Urothelium cell line (cell line): ENCODE measurements at places on chromosomes 12 and 14.

DNA sequence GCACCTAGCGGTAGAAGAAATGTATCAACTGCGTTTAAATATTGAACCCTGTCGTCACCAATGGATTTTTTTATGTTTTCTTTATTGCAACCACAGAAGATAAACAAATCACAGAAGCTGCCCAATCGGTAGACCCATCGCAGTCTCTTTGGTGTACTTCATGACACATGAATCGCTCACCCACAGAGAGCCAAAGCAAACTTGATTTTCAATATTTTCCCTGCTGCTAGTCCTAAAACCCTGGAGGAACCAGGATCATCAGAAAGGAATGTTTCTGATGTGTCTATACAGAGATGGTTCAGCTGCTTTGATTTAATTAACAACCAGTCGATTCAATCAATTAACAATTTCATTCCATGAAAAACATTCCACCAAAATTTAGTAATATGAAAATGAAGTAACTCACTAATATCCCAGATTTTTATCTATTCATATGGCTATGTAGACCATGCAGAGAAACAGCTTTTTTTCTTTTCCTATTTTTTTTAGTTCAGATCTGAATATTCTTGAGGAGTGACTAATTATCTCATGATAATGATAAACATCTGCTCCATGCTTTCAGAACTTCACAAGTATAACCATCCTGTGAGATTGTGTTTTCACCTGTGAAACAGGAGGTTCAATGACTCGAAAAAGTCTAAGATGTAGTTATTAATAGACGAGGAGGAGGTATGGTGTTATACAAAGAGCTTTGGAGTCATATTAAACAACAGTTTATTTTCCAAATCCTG is 46.1 kb downstream of the DIO2 start:
- no peak for DNase-seq

- no peak for DNase-seq
These were observed 13.8 kb downstream of the RCOR1 start for GRCh38 chr14:102606296-102606695.

DNA sequence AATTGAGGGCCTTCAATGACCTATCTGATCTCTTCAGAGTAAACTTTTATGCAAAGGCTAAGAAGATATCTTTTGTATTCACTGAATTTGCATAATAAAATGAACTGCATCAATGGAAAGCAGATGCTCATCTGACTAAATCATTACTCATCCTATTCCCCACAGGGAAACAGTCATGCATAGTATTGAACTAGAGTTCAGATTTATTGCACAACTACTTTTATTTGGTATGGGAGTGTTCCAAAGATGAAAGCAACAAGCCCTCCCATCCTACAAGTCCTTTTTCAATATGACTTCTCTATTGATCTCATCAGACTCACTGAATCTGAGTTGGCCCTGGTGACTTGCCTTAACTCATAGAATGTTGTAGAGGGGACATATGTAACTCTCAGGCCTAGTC is 159.8 kb downstream of the KITLG start:
- no peak for DNase-seq

GRCh38 chr12:100484183-100484886 is 10.7 kb downstream of the NR1H4 start:
- no peak for DNase-seq

DNA sequence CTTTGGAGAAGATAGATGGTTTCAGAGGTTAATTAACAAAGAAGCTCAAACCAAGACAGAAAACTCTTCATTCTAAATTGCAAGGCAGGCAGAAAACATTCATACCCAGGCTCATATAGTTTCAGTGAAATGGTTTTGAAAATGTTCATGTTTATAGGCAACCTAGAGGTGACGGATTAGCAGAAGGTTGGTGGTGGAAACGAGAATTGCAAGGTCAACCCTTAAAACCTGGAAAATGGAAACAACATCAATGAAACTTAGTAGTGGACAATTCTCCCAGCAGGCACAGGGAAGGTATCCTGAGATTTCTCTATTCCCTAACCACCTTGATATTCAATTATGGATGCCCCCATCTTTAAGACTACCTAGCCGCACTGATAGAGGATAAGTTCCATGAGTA is 965 bp downstream of the CD163 start:
- no peak for DNase-seq

DNA sequence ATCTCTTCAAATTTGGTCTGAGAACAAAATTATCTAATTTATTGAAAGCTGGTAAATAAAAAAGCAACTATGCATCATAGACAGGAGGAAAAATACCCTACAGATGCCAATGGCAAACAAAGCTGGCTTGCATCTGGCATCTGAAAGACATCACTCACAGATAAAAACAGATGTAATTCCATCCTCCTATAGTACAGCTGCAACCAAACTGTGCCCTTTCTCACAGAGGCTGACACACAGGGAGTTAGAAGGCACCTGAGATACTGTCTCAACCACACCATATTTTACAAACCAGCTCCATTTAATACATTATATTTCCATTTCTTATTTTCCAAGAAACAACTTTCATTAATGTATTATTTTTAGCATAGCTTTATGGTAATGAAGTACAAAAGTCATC is 39.4 kb downstream of the DUSP16 start:
- no peak for DNase-seq

GRCh38 chr12:52790427-52791270 is 5.3 kb downstream of the KRT3 start:
- no peak for DNase-seq

- no peak for DNase-seq
These were observed 2.7 kb upstream of the RABGGTA start for GRCh38 chr14:24274101-24274543.
